Sigmoid colon (tissue), 7 donors: ENCODE measurements at places on chromosomes 7 and 10. TPM values are rescaled to one million over a fixed set of nuclear protein-coding genes. Genes with fewer than 3 reads are reported as not detected.
A peak's percentile ranks its signal among the peaks of the same experiment; 100 is the strongest.

GRCh38 chr10:86931872-86932271 is 25.5 kb downstream of the MMRN2 start:
- no peak for DNase-seq
- H3K36me3 ChIP-seq = peaks cover 6% of the 10 kb centered on the region
- H3K4me1 ChIP-seq = peaks cover 29% of the 10 kb centered on the region
- peak overlapping the region; percentile 55 for H3K27ac ChIP-seq

GRCh38 chr10:86970162-86970981 is 2.1 kb downstream of the ADIRF start:
- no peaks in the 10 kb centered on the region for H3K27me3 ChIP-seq
- peaks cover 57% of the 10 kb centered on the region for H3K4me1 ChIP-seq
- H3K4me3 ChIP-seq = peak overlapping the region; percentile 75
- DNase-seq = peak; percentile 95

DNA sequence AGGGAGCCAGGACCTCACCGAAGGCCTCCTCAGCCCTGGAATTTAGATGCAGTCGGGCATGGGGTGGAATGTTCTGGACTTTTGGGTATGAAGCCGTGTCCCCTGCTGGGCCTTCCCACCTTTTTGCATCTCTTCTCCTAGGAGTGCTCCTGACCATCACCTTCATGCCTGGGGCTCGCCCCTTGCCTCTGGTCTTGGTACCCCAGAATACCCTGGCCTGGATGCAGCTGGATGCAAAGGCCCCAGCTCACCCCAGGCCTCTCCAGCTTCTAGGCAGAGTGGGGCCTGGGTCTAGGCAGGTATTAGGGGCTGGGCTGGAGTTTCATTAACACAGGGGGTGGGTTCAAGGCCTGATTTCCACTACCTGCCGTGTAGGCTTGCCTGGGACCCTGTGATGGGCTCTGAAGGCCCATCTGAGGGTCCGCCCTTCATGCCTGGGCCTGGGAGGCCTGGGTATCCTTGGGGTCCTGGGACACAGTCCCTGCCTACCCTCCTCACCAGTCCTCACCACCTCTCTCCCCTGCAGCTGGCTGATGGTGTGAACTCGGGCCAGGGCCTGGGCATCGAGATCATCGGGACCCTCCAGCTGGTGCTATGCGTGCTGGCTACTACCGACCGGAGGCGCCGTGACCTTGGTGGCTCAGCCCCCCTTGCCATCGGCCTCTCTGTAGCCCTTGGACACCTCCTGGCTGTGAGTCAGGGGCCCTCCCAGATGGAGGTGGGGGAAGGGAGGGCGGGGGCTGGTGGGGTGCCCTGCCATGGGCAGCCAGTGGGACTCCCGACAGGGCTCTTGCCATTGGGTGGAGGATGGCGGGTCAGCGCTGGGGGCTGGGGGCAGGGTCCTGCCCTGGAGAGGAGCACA is 10.1 kb downstream of the AQP1 start:
- DNase-seq = peak; percentile 61
- H3K27ac ChIP-seq = peak overlapping the region; percentile 60
- no peaks in the 10 kb centered on the region for H3K27me3 ChIP-seq
- H3K4me3 ChIP-seq = no peak overlapping the region

GRCh38 chr10:90227786-90228185 is 526.4 kb downstream of the KIF20B start:
- no peaks in the 10 kb centered on the region for H3K27me3 ChIP-seq
- no peaks in the 10 kb centered on the region for H3K36me3 ChIP-seq
- DNase-seq = no peak
- H3K4me1 ChIP-seq = no peaks in the 10 kb centered on the region

- H3K4me1 ChIP-seq = peaks cover 8% of the 10 kb centered on the region
- H3K27ac ChIP-seq = no peak overlapping the region
- H3K36me3 ChIP-seq = no peaks in the 10 kb centered on the region
- H3K27me3 ChIP-seq = no peaks in the 10 kb centered on the region
- no peak overlapping the region for H3K4me3 ChIP-seq
- no peak for DNase-seq
Measured at GRCh38 chr7:26699766-26700165, 164.6 kb downstream of the SKAP2 start.

DNA sequence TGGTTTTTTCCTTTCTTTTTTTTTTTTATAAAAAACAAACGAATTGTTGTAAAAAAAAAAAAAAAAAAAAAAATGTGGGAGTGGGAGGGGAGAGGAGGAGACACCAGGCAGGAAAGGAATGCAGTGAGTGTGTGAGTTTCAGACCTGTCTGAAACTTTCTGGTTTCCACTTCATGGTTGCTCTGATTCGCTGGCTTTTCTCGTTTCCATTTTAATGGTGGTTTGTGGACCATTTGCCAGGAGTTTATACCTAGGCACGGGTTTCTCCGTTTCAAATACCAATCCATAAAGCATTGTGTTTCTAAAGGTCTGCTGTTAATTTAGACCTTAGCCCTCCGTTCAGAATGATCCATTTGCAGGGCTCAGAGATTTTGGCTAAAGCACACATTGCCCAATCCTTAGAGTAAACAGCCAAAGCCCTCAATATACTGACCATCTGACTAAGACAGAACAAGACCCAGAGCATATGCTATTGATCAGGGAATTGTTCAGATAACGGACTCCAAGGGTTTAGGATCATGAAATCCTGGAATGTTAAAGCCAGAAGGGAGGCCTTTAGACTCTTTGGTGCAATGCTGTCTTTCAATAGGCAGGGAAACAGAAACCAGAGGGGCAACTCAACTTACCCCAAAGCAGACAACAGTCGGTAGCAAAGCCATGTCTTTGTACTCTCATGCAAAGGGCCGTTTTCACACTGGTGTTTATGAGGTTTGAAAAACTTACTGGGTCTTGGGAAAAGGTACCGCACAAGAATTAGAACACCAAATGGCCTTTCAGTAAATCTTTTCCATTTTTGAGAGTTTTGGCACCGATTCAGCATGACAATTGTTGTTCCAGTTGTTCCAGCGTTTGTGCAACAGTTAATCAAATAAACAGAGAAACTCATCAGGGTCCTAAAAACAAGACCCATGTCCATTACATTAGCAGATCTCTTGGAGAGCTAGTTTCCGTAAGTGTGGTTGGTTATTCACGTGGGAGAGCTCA is 94.3 kb upstream of the AGBL3 start:
- no peaks in the 10 kb centered on the region for H3K27me3 ChIP-seq
- H3K36me3 ChIP-seq = no peaks in the 10 kb centered on the region
- H3K4me1 ChIP-seq = peaks cover 71% of the 10 kb centered on the region
- peak overlapping the region; percentile 41 for H3K4me3 ChIP-seq
- DNase-seq = no peak

DNA sequence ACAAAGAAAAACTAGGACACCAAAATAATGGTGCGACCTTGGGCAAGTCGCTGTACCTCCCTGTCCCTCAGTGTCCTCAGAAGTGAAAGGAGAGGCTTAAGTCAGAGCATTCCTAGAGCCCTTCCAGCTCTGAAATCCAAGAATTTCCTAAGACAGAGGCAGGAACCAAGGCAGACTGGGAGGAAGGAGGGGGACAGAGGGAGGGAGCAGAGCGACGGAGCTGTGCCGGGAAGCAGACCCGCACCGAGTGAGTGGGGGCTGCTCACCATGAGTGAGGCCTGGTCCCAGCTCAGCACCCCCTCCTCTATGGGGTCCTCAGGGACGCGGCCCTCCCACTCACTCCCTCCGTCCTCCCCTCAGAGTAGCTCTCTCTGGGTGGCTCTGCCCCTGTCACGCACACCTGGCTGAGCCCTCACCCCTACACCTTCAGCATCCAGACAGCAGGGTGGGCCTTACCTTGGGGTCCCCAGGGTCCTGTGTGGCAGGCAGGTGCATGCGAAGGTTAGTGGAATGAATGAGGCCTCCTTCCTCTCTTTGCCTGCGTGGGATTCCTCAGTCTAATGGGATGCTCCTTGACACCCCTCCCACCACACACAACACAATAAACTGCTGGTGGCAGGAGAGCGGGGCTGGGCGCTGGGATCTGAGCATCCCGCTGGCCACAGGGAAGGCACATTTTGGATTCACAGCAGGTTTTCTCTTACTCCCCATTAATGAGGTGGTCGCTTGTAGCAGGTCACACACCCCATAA is 4.6 kb upstream of the SMARCD3 start:
- H3K4me3 ChIP-seq = peak overlapping the region; percentile 60
- no peaks in the 10 kb centered on the region for H3K36me3 ChIP-seq
- H3K4me1 ChIP-seq = peaks cover 48% of the 10 kb centered on the region
- no peak for DNase-seq

ACBD7 gene
- not detected for total RNA-seq

EIF5AL1 gene
- under 0.01 TPM for total RNA-seq

SPDYE9 gene
- total RNA-seq = not detected
